ENCODE measurements at places on chromosomes 4 and X.

- H3K27me3 ChIP-seq, result no peaks in the 10 kb centered on the region
- DNase-seq, result no peak
- no peak overlapping the region for H3K4me3 ChIP-seq
- no peak overlapping the region for H3K27ac ChIP-seq
- no peaks in the 10 kb centered on the region for H3K36me3 ChIP-seq
Measured at GRCh38 chr4:118969359-118969758, 80.7 kb downstream of the SYNPO2 start.

GRCh38 chr4:40305328-40306170 is 29.6 kb upstream of the CHRNA9 start:
- no peaks in the 10 kb centered on the region for H3K27me3 ChIP-seq
- peaks cover 3% of the 10 kb centered on the region for H3K36me3 ChIP-seq
- DNase-seq, result no peak
- H3K27ac ChIP-seq, result peak overlapping the region; percentile 83

- DNase-seq, result no peak
- no peaks in the 10 kb centered on the region for H3K4me1 ChIP-seq
- no peaks in the 10 kb centered on the region for H3K27me3 ChIP-seq
- no peak overlapping the region for H3K4me3 ChIP-seq
Measured at GRCh38 chrX:31811106-31811505, 739.3 kb upstream of the FTHL17 start.

GRCh38 chr4:51855751-51856150 is 12.8 kb downstream of the DCUN1D4 start:
- no peak overlapping the region for H3K4me3 ChIP-seq
- H3K27me3 ChIP-seq, result no peaks in the 10 kb centered on the region
- DNase-seq, result no peak
- H3K4me1 ChIP-seq, result no peaks in the 10 kb centered on the region
- H3K27ac ChIP-seq, result no peak overlapping the region
- H3K36me3 ChIP-seq, result no peaks in the 10 kb centered on the region

DNA sequence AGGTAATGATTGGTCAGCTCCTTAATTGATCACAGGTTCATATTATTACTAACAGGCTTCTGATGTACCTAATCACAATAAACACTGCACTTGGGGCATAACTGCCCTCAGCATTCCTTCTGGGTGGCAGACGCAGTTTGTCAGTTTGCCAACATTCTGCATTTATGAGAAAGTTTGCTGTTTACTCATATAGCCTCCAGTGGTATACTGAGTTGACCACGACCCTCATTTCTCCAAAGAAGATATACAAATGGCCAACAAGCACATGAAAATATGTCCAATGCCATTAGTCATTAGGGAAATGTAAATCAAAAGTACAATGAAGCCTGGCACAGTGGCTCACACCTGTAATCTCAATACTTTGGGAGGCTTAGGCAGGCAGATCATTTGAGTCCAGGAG is 26.3 kb downstream of the EFHC2 start:
- no peak overlapping the region for H3K27ac ChIP-seq
- H3K36me3 ChIP-seq, result no peaks in the 10 kb centered on the region
- no peak overlapping the region for H3K4me3 ChIP-seq
- DNase-seq, result no peak
- no peaks in the 10 kb centered on the region for H3K27me3 ChIP-seq

DNA sequence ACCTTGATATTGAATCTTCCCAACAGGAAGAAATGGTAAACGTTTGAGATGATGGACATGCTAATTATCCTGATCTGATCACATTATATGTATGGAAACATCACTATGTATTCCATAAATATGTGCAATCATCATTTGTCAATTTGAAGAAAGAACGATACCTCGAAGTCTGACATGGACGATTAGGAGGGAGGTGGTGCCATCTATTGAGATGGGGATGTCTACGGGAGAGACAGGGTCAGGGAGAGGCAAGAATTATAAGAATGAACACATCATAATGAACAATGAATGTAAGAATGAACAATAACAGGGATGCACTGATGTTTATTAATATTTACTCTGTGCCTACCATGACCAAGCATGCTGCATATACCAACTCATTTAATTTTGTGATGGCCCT is 93.7 kb upstream of the SOD3 start:
- H3K36me3 ChIP-seq, result no peaks in the 10 kb centered on the region
- no peaks in the 10 kb centered on the region for H3K27me3 ChIP-seq
- H3K27ac ChIP-seq, result no peak overlapping the region
- no peak overlapping the region for H3K4me3 ChIP-seq
- DNase-seq, result no peak
- H3K4me1 ChIP-seq, result no peaks in the 10 kb centered on the region

GRCh38 chr4:1196421-1197183 is 24.2 kb upstream of the SPON2 start:
- no peaks in the 10 kb centered on the region for H3K27me3 ChIP-seq
- no peaks in the 10 kb centered on the region for H3K36me3 ChIP-seq
- no peak overlapping the region for H3K4me3 ChIP-seq
- H3K27ac ChIP-seq, result no peak overlapping the region
- no peak for DNase-seq
- peaks cover 14% of the 10 kb centered on the region for H3K4me1 ChIP-seq

DNA sequence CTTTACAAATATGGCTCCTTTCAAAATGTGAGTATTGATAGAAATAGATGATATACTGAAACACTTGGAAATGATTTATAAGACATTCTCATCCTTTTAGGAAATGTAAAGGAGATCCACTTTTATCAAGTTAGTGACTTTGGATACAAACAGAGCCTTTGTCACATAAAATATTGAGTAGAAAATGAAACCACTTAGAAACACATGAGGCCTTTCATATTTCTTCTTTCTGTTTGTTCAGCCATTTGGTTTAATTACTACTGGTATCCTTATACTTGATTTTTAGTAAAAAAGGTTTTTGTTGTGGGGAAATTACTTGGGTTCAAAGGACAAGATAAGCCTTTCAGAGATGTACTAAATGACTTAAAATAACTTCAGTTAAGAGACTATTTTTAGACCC is 4.1 kb downstream of the STOX2 start:
- no peaks in the 10 kb centered on the region for H3K36me3 ChIP-seq
- H3K4me3 ChIP-seq, result no peak overlapping the region
- H3K27me3 ChIP-seq, result no peaks in the 10 kb centered on the region
- H3K27ac ChIP-seq, result no peak overlapping the region

DNA sequence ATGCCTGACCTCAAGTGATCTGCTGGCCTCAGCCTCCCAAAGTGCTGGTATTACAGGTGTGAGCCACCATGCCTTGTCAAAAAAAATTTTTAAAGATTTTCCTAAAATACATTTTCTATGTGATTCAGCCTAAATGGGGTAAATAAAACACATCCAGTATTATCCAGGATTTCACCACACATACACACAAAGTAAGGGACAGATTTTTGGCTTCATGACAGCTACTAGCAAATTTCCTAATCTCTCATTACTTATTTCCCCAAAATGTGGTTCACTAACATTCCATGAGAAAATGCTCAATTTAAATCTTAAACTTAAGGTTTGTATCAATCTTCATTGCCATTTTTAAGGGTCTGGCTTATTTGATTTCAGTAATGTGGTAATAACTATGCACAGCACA is 348.5 kb upstream of the INTU start:
- H3K27me3 ChIP-seq, result no peaks in the 10 kb centered on the region
- no peaks in the 10 kb centered on the region for H3K4me1 ChIP-seq
- H3K4me3 ChIP-seq, result no peak overlapping the region
- H3K36me3 ChIP-seq, result no peaks in the 10 kb centered on the region
- no peak for DNase-seq

DNA sequence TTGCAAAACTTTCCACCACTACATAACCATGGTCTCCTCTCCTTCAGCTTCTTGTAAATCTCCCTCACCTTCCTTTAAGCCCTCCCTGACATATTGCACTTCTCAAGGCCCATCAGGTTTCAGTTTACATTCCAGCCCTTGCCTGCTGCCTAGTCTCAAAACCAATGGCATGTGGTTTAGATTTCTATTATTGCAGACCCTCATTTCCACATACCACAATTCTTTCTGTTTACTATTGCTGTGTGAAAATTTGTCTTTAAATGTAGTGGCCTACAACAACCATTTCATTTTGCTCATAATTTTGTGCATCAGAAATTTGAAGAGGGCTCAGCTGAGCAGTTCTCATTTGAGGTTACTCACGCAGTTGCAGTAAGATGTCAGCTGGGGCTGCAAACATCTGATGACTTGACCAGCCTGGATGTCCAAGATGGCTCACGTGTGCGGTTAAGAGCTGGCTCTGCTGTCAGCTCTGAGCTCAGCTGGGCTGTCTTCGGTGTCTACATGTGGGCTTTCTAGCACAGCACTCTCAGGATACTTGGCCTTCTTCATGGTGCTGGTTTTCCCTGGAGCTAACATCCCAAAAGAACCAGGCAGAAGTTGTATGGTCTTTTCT is 29.9 kb upstream of the SOD3 start:
- no peak overlapping the region for H3K4me3 ChIP-seq
- no peak overlapping the region for H3K27ac ChIP-seq
- H3K27me3 ChIP-seq, result no peaks in the 10 kb centered on the region
- no peaks in the 10 kb centered on the region for H3K36me3 ChIP-seq
- no peaks in the 10 kb centered on the region for H3K4me1 ChIP-seq

DNA sequence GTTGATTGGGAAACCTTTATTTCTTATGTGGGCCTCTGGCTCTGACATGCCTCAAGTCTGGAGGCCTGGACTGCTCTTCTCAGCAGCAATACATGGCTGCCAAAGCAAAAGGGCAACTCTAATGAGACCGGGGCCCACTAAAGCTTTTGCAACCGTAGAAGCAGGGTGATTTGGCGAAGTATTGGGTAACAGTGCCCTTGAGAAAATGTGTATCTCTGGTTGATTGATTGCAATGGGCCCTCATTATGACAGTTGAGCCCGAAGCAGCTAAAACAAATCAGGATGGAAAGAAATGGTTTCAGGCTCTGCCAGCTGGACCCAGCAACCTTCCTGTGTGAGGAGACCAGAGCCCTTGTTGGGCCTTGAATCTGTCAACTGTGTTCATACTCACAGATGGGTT is 73.4 kb downstream of the CLCN4 start:
- no peaks in the 10 kb centered on the region for H3K27me3 ChIP-seq
- no peak overlapping the region for H3K4me3 ChIP-seq
- H3K36me3 ChIP-seq, result no peaks in the 10 kb centered on the region

DNA sequence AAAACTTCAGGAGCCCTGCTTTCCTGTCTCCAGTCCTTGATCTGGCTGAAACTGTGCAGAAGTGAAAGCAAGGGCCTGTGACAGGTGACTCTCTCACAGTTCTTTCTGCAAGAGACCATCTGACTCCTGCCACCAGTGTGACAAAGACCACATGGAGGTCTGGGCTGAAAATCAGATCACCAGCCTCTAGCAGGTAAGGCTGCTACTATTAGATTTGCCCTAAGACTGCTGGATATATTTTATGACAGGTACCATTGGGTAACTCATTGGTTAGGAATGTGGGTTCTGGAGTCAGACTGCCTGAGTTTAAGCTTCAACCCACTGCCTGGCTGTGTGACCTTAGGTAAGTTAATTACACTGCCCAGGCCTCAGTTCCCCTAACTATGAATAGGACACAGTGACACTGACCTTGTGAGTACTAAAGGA is 163.3 kb upstream of the SLC7A11 start:
- no peaks in the 10 kb centered on the region for H3K36me3 ChIP-seq
- DNase-seq, result no peak
- H3K27me3 ChIP-seq, result no peaks in the 10 kb centered on the region
- no peak overlapping the region for H3K4me3 ChIP-seq
- no peaks in the 10 kb centered on the region for H3K4me1 ChIP-seq
- no peak overlapping the region for H3K27ac ChIP-seq

GRCh38 chr4:121239951-121240350 is 75.8 kb upstream of the TNIP3 start:
- no peak overlapping the region for H3K4me3 ChIP-seq
- H3K27me3 ChIP-seq, result no peaks in the 10 kb centered on the region
- no peak for DNase-seq
- no peaks in the 10 kb centered on the region for H3K36me3 ChIP-seq
- H3K27ac ChIP-seq, result no peak overlapping the region

DNA sequence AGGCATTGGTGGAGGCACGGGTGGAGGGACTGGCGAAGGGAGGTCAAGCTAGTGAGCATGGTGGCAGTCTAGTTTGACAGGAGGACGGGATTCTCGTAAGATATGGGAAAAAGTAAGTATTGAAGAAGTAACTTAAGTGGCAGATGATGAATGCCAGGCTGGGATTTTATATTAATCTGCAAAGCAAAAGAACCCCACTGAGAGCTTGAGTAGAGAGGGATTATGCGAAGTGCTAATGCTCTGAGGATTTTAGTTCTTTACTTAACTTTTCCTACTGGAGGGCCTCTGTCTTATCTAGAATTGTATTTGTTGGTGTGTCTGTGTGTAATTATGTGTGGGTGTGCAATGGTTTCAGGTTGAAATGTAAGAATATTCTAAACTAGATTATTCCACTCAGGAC is 327.9 kb downstream of the FAT4 start:
- no peak overlapping the region for H3K27ac ChIP-seq
- H3K4me1 ChIP-seq, result no peaks in the 10 kb centered on the region
- no peak overlapping the region for H3K4me3 ChIP-seq
- H3K27me3 ChIP-seq, result no peaks in the 10 kb centered on the region
- no peaks in the 10 kb centered on the region for H3K36me3 ChIP-seq

DNA sequence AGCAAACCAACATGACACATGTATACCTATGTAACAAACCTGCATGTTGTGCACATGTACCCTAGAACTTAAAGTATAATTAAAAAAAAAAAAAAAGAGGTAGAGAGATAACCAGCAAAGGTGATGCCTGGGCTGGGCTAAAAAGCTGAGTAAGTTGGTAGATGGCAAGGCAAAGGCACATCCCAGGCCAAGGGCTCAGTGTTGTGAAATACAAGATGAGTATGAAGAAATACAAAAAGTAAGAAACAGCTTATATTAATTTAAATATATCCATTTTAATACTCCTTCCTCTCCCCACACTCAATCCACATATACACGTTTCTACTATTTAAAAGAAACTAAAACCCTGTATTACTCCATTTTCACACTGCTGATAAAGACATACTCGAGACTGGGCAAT is 25.8 kb downstream of the TEC start:
- H3K4me3 ChIP-seq, result no peak overlapping the region
- no peaks in the 10 kb centered on the region for H3K4me1 ChIP-seq
- no peaks in the 10 kb centered on the region for H3K36me3 ChIP-seq
- H3K27ac ChIP-seq, result no peak overlapping the region

- H3K27ac ChIP-seq, result no peak overlapping the region
- no peaks in the 10 kb centered on the region for H3K36me3 ChIP-seq
- DNase-seq, result no peak
Measured at GRCh38 chr4:128521156-128521555, 233.5 kb upstream of the PGRMC2 start.

DNA sequence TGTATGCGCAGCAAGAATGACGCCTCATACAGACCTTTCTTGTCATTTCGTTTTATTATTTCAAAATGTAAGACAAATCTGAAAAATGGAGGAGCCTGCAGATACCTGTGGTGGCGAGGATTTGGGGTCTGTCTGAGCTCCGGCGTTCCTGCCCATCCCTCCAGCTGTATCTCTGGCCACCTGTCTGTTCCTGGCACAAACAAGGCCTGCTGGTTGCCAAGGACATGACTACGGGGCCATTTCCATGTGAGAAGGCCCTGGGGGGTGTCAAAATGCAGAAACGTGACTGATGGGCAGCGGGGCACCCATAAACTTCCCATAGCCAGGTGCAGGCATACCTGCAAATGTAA is 591 bp upstream of the TSPAN7 start:
- H3K36me3 ChIP-seq, result no peaks in the 10 kb centered on the region
- H3K4me3 ChIP-seq, result peak overlapping the region; percentile 48
- no peaks in the 10 kb centered on the region for H3K4me1 ChIP-seq
- DNase-seq, result no peak

Data from effector memory CD4-positive, alpha-beta T cell (primary cell).